ENCODE measurements at places on chromosomes 5 and 9.

- DNase-seq, result no peak
These were observed 41.1 kb downstream of the ACTBL2 start for GRCh38 chr5:57441557-57441956.

- DNase-seq, result no peak
These were observed 51.3 kb downstream of the DENND4C start for GRCh38 chr9:19281801-19282200.

- DNase-seq, result no peak
These were observed 38.4 kb upstream of the BARHL1 start for GRCh38 chr9:132543960-132544359.

GRCh38 chr9:131167146-131167692 is 41.8 kb downstream of the NUP214 start:
- DNase-seq, result no peak

DNA sequence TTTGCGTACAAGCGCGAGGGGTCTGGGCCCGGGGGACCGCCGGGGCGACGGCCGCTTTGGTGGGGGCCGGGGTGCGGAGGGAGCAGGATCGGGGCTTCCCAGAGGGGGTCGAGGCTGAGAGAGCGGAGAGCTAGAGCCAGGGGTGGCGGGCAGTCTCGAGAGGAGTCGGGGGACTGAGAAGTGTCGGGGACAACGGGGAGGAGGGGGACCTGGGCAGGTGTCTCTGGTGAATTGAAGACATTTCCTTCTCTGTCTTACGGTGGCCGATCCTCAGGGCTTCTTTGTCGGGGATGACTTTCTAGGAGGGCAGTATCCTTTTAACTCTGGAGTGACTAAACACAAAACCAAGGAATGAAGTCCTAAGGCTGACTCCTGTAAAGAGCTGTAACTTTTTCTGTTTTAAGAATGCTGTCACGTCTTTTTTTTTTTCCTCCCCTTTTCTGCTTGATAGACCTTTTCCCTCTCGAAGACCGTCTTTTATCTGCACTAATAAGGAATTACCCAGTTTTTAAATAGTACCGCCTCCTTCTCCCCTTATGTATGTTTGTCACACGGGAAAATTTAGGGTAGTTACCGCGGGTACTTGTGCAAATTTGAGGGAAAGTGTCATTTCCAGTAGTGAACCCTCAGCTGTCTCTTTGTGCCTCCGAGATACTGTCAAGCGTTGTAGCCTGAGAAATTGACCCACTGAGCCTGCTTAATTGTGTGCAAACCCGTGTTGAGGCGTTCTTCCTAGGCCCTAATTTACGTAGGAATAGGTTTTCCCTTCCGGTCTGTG is 822 bp downstream of the DENND4C start:
- no peak for DNase-seq

DNA sequence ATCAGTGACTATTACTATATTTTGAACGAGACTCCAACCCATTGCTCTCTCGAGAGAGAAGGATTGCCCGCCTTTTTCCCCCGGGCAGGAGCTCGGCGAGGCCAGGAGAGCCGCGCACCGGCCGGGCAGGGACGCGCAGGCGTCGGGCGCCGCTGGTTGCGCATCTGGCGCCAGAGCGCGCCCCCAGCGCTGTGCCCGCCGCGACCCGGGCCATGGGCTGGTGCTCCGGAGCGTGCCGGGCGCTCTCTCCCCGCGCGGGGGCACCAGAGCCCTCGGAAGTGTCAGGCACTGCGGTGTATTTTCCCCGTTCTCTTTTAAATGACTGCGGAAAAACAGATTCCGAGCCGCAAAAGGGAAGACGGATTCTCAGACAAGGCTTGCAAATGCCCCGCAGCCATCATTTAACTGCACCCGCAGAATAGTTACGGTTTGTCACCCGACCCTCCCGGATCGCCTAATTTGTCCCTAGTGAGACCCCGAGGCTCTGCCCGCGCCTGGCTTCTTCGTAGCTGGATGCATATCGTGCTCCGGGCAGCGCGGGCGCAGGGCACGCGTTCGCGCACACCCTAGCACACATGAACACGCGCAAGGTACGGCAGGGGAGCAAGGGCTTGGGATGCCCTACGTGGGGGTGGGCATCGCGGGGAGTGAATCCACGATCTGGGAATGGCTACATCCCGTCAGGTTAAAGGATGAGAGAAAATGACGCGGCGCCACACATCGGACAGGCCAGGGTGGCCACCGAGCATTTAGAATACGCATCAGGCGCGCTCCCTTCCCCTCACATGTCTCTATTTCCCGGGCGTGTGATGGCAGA is 1.1 kb upstream of the NTRK2 start:
- no peak for DNase-seq

- no peak for DNase-seq
These were observed 939.8 kb downstream of the EFNA5 start for GRCh38 chr5:106730912-106731311.

- no peak for DNase-seq
These were observed 180.2 kb upstream of the SMC2 start for GRCh38 chr9:103913899-103914298.

DNA sequence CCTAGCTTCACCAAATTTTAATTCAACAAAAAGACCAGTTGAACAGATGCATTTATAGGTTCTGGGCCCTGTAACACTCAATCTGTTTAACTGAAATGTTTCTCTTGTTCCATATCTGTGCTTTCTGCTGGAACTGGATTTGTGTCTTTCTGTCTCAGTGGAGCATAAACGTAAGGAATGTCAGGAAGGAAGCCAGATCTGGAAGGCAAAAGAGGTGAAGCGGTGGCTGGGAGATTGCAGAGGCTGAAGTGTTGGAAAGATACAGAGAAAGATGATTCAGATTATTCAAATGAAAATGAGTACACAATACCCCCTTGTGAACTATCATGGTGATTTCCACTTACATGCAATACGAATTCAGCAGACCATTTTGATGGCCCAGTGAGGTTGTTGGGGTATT is 406.8 kb downstream of the BRINP1 start:
- DNase-seq, result no peak

GRCh38 chr5:147628058-147628895 is 118.4 kb upstream of the DPYSL3 start:
- DNase-seq, result no peak

- DNase-seq, result no peak
These were observed 150.3 kb downstream of the CDH18 start for GRCh38 chr5:19837536-19838174.

DNA sequence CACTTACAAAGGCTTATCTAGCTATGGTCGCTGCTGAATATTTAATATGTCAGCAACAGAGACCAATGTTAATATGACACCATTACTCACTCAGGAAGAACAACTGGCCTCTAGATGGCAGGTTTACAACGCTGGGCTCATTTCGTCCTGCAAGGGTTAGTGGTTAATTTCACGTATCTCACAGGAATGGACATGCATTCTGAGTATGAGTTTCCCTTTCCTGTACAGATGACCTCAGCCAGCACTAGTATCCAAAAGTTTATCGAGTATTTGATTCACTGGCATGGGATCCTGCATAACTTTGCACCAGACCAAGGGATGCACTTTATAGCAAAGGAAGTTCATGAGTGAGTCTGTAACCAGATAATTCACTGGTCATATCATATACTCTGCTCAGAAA is 8.7 kb upstream of the TRPC7 start:
- DNase-seq, result no peak

- DNase-seq, result no peak
These were observed 21.5 kb upstream of the DAB2 start for GRCh38 chr5:39446231-39446630.

DNA sequence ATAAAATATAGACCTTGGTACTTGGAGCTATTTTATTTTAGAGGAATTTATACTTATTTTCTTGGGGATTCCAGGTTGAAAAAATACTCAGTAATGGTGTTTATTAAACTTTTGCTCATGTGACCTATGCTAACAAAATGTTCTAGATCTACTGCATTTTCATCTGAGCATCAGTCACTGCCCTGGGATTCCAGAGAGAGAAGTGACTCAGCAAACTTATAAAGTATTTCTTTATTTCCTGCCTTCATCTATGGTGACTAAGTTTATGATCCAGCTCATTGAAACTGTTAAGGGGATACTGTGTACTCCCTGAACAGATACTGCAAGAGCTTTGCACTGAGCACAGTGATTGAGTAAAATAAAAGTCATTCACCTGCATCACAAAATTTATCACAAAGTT is 298.5 kb upstream of the CDH18 start:
- no peak for DNase-seq

DNA sequence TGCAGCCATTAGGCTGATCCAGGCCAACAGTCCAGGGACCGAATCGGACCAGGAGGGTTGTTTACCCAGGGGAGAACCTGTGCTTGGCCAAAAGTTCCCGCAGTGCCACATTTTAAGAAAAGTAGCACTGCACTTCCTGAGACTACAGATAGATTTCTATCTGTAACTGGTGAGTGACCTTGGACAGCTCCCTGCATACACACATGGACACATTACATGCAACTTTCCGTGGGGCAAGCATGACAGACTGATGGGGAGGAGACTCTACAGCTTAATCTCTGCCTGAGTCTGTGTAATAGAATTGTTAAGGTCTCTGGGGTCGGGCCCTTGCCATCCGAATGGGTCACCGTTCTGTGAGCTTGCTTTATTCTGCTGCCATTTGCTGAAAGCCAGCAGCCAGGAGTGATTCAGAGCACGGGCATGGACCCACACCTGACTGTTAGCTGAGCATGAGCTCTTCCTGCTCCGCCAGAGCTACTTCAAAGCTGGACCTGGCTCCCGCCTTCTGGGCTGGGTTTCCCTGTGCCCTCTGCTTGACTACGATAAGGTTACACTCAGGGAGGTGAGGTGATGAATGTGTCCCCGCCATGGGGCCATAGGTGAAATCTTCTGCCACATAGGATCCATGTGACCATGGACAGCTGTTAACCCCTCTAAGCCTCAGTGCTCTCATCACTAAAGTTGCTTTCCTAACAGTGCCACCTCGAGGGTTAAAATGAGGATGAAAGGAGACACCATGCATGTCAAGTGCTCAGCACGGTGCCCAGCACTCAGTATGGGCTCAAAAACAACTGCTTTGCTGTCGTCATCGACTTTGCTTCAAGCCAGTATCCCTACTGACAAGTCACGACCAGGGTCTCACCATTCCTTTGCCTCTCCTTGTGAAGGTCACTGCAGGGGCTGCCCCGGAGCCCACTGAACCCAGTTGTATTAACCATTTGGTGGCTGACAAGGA is 200.0 kb downstream of the MELK start:
- no peak for DNase-seq

GRCh38 chr5:125196481-125197111 is 450.2 kb upstream of the ZNF608 start:
- no peak for DNase-seq

- no peak for DNase-seq
These were observed at the start of gene PRDM12 for GRCh38 chr9:130664251-130665028. TSS of gene PRDM12 (plus strand) at chr9:130664594. CDS start at chr9:130664654, 60 bp downstream.

- no peak for DNase-seq
These were observed 13.8 kb upstream of the ZNF300 start for GRCh38 chr5:150918613-150919012.

GRCh38 chr5:52693280-52693679 is 94.4 kb upstream of the ITGA1 start:
- DNase-seq, result no peak

GRCh38 chr9:27282269-27282668 is 14.7 kb downstream of the EQTN start:
- no peak for DNase-seq

GRCh38 chr9:92592946-92593861 is 57.4 kb upstream of the ECM2 start:
- DNase-seq, result no peak

DNA sequence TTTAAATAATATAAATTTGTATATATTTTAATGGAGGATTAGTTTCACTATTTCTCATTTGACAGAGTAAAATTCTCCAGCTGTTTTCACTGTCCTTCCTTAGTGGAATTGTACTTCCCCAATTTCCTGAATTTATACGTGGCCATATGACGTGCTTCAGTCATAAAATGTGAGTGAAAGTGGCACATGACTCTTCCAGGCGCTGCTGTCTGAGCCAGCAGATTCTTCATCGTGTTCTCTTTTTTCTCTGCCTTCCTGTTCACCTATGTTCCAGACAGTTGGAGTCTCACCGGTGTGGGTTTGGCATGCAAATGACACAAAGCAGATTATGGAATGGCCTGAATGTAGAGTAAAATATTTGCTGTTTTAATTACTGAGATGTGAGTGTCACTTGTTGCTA is 684.1 kb downstream of the SEMA5A start:
- no peak for DNase-seq

DNA sequence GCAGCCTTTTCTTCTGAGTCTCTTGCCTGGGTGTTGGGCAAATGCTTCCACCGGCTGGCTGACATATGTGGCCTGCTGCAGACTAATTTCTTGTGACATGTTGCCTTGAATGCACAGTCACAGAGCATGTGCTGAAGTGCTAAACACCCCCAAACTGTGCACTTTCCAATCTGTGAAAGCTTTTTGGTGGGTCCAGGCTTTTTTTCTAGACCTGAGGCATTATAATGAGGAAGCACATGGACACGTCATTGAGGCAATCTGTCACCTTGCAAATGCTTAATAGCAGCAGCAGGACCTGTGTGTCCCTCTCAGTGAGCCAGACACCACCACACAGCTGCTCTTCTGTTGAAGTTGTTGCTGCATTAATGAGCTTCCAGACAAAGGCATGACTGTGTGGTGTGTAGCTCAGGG is 274.7 kb downstream of the ELAVL2 start:
- no peak for DNase-seq

DNA sequence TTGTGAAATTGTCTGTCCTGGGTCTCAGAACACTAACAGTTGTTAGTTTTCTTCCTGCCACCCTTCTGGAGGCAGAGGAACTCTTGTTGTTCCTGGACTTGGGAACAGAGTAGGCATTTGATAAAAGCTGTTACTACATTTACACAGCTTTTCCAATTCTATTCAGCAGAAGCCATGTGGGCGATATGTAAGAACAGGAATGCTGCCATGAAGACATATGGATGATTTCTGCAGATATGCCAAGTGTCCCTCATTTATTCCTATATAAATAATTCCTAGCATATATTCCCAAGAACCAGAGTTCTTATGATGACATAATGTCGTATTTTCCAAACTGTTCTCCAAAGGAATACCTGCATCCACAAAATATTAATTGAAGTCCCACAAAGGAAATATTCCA is 135.9 kb upstream of the DAB2 start:
- no peak for DNase-seq

- DNase-seq, result no peak
These were observed 53.4 kb downstream of the ROR2 start for GRCh38 chr9:91896513-91897121.

GRCh38 chr5:65769539-65769938 is 47.5 kb downstream of the NLN start:
- no peak for DNase-seq
